ENCODE measurements at places on chromosomes 6 and 20.

GRCh38 chr6:99348288-99349170, 945 bp downstream of the FAXC start:
- DNase-seq, result no peak

- DNase-seq, result no peak
Measured at GRCh38 chr20:57473246-57474048, 51.5 kb downstream of the CTCFL start.

DNA sequence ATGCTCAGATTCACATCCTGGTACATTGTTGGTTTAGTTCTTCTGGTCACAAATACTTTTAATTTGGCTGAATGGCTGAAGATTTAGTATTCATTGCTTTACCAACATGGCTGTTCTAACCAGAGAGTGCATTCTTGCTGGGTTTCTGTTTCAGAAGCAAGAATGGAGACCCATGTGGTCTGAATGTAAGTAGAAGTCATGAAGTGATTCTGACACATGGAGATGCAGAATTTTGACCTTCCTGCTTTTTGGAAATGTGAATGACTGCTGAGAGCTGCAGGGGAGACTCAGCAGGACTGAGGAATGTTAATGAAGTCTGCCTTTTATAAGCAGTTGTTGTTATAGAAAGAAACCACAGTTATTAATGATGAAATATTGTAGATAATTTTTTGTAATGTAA, 576.1 kb upstream of the MARCKS start:
- no peak for DNase-seq

- no peak for DNase-seq
Measured at GRCh38 chr6:13068586-13069210, 259.6 kb downstream of the TBC1D7 start.

GRCh38 chr6:40755749-40756452, 168.7 kb upstream of the LRFN2 start:
- no peak for DNase-seq

DNA sequence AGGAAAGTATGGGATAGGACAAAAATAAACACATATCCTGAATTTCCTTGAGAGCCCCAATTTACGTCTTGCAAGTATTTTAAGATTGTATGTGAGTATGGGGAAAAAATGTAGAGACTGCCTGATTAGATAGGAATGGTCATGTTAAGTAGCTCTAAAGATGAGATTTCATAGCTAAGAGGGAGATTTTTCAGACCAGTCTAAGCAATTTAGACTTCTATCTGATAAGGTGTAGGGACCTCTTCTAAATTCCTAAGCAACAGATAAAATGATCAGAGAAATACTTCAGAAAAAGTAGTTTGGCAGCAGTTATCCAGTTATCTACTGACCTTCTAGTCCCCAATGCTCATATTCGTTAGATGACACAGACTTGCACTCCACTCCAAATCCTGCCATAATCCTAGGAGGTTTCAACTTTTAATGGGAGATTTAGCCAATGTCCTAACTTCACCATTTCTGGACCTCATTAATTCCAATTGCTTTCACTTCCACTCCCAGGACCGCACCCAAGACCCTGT, 90.0 kb downstream of the FILIP1 start:
- no peak for DNase-seq

DNA sequence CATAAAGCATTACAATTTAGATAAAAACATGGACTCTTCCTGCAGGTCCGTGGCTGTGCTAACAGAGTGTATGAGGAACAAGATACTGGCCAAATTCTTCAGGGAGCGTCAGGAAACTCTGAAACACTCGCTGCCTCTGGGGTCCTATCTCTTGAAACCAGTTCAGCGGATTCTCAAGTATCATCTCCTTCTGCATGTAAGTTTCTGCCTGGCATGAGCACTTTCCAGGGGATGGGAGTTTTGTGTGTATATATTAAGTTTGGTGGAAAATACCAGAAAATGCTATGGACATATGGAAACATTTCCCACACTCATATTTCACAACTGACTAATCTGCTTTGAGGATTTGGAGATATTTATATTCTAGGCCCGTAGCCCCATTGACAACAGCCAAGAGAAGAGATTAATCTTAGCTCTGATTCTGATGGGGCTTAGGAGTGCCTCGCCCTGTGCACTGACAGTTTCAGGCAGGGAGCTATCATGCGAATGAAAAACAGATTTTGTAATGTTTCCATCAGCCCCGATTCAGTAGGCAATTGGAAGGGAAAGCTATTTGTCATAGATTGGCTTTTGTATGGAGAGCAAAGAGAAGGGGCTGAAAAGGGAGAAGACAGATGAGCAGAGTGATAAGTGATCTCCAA, 64.7 kb upstream of the MTHFD1L start:
- DNase-seq, result no peak

DNA sequence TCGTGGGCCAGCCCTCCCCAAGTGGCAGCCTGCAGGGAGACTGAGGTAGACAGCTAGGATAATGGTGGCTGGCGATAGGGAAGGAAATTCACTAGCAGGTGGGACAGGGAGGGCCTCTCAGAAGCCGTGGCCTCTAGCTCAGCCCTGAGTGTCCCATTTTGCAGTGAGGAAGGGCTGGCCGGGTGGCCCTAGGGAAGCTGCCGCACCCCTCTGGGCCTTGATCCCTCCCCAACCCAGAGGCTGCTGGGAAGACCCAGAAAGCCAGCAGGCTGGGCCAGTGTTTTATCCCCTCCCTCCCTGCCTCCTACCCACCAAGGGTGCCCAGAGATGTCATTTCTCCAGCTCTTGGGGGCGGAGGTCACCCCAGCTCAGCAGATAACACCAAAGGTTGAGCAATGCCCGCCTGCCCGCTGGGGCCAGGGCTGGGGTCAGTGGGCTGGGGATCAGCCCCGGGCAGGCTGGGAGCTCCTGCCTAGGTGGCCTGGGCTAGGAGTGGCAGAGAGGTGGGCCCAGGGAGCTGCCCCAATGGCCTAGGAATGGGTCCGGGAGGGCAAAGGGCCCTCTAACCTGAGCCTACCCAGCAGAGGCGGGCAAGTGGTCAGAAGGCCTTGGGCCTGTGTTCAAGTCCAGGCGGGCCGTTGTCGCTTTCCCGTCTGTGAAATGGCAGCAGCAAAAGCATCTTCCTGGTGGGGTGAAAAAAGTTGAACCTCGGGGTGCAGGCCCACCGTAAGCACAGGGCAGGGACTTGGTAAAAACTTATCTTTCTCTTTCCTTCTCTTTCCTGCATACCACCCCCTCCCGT, 1.6 kb upstream of the CEBPB start:
- DNase-seq, result no peak

DNA sequence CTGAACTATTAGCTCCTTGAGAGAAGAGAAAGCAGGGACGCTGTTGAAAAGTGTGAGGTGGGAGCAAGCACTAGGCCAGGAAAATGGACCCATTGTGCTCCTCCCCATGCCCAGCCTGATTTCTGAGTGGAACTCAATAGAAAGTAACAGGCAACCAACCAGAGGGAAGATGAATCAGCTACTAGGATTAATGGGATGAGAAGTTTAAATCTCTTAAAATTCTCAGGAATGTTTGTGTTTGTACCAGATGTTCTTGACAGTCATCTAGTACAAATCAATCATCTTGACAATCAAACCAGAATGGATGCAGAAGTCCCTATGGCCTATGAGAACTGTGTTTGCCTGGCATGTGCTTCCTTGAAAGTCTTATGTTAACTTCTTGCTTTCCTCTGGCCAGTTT, 48.9 kb downstream of the HDDC2 start:
- DNase-seq, result no peak

DNA sequence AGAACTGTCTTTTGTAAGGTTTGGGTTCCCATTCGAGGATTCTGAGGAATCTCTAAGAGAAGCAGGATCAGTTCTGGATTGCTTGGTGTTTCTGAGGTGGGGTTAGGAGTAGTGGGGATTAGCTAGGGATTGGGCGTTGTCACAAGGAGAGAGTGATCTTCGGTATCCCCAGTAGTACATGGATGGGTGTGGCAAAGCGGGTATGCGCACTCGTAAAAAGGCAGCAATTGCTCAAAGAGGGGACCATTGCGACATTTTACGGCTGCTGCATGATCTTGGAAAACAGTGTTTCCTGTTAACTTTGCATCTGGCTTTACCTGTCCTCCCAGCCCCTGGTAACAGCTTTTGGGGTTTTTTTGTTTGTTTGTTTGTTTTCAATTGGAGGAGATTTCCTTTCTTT, 9.7 kb upstream of the ZSCAN9 start:
- no peak for DNase-seq

- DNase-seq, result no peak
Measured at GRCh38 chr6:88636871-88637270, 326.5 kb downstream of the RNGTT start.

GRCh38 chr6:150048099-150048498, 20.8 kb downstream of the ULBP3 start:
- DNase-seq, result no peak

GRCh38 chr6:131555992-131556391, 17.0 kb upstream of the ARG1 start:
- DNase-seq, result no peak

DNA sequence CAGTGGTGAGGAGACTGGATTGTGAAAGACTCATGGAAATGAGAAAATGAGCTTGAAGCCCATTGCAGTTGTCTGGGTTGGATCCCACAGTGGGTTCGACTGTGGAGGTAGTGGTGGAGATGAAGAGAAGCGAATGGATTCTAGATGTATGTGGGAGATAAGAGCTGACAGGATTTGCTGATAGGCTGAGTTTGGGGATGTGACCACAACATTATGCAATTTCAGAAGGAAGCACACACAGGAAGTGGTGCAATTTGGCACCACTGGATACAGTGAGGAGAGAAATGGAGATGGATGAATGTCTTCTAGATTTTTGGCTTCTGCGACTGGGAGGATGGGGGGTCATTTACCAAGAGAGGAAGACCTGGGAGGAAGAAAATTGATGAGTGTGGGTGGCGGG, 64.4 kb upstream of the MAFB start:
- DNase-seq, result no peak

DNA sequence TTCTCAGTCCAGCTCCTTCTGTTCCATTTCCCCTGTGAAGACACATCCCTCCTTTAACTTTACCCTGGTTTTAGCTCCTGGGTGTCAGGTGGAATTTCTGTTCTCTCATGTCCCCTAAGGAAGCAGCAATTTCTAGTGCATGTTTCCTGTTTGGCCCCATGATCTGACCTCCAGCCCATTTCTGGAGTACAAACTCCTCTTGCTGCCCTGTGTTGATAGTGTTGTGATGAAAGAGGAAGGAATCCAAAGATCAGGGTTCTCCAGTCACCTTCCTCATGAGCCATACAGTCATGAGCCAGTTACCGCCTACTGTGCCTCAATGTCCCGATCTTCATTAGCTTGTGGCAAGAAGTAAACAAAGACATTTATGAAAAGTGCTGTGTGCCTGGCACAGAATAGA, 97.4 kb downstream of the PHACTR1 start:
- DNase-seq, result no peak

DNA sequence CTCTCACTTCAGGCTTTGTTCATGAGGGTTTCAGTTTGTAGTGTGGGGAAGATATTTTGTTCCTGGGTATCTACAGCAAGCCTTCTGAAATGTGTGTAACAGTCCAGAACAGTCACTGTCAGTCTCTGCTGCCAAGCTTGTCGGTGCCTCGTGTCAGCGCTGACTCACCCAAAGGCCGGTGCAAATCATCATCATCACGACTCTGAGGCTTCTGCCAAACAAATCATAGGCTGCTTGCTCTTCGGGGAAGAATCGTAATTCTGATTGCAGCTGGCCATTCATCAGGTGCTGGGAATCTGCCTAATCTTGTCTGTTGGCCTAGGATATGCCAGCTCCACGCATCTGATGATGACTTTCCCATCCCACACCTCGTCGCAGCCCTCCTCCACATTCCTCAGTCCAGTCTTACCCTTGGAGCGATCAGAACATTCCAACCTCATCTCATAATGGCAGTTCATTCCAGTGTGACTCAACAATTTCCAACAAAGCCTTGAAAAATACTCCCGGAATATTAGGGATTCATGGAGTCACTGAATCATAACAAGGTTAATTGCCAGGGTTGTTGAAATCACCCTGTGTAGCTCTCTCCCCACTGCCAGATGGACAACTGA, 40.9 kb downstream of the ALDH8A1 start:
- no peak for DNase-seq

DNA sequence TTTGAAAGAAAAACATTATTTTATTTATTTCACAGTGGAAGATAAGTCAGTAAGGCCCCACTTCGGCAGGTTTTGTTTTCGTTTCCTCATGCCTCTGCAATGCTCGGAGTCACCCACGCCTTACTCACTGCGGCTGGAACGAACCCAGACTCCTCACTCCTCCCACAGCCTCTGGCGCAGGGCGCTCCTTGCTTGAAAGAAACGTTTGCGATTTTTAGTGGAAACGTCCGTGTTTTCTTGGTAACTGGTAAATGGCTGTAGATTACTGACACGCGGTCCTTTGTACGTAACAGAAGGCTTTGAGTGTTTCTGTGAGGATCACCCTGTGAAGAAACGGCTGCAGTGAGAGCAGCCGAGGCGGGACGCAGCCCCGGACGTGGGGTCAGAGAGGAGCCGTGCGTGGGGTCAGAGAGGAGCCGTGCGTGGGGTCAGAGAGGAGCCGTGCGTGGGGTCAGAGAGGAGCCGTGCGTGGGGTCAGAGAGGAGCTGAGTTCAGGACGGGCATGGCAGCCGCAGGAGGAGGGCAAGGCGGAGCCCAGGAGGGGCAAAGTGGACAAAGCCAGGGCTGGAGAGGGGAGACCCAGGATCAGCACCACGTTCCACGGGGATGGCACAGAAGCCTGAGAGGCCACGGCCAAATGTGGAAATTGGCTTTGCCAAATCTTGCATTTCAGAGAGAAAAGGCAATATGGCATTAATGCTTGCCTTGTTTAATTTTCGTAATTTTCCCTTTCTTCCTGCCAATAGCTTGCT, 198.6 kb upstream of the THBS2 start:
- DNase-seq, result no peak

Measured in T-helper 2 cell (primary cell).